ENCODE measurements at places on chromosomes 2 and 18.

- no peak for DNase-seq
These were observed 27.5 kb upstream of the C18orf32 start for GRCh38 chr18:49514577-49514976.

DNA sequence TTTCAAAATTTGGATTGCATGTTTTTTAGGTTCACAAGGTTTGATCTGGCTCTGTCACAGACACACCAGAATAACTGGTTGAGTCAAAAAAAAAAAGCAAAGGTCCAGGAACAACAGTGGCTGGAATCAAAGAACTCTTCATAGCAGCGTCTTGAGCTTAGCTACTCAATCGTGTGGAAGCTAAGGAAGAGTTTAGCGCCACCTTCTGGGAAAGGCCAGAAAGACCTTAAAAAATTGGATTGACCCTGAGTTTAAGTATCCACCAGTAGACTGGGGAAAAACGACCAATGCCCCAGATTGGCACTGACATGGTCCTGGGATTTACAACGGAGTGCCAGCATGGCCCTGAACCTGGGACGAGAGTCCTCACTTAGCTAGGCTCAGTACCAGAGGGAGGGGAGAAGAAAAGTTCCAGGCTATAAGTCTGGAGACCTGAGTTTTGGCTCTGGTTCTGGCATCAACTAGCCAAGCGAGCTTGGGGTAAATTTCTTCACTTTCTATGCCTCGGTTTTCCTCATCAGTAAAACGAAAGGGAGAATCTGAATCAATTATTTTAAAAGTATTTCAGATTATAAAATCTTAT is 71.1 kb upstream of the TFCP2L1 start:
- DNase-seq = no peak

DNA sequence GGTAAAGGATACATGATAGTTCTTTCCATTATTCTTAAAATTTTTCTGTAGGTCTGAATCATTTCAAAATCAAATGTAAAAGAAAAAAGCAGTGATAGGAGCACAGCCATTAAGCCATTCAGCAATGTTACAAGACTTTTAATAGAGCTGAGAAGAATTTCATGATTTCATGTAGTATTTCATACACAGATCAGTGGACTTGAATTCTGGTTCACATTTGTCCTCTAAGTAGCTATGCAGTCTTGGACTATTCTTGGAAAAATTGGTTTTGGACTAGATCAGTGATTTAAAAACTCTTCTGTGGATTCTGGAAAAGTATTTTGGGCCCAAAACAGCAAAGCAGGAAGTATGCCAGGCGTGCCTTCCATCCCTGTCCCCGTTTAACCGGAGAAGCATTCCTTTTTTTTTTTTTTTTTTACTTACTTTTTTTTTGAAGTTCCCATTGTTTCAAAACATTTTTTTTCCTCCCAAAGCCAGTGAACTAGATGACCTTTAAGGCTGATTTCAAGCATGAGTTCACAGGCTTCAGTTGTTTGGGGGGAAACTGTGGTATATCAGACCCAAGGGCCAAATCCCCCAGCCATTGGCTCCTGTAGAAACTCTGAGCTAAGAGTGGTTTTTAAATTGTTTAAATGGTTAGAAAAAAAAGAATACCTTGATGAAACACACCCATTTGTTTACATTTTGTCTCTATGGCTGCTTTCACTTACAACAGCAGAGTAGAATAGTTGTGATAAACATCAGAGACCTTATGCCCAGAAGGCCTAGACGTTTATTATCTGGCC is 17.5 kb upstream of the POLI start:
- no peak for DNase-seq

GRCh38 chr18:35361570-35362321 is 15.4 kb downstream of the ZNF396 start:
- no peak for DNase-seq

- no peak for DNase-seq
These were observed 257.3 kb downstream of the GLI2 start for GRCh38 chr2:120992791-120993555.

GRCh38 chr2:78701546-78701945 is 324.0 kb upstream of the REG3G start:
- no peak for DNase-seq

GRCh38 chr2:50535256-50535655 is 496.7 kb downstream of the NRXN1 start:
- DNase-seq = no peak

- DNase-seq = no peak
These were observed 407.6 kb downstream of the TGIF1 start for GRCh38 chr18:3857544-3857943.

- no peak for DNase-seq
These were observed 51.8 kb downstream of the BIN1 start for GRCh38 chr2:127054996-127055785.

DNA sequence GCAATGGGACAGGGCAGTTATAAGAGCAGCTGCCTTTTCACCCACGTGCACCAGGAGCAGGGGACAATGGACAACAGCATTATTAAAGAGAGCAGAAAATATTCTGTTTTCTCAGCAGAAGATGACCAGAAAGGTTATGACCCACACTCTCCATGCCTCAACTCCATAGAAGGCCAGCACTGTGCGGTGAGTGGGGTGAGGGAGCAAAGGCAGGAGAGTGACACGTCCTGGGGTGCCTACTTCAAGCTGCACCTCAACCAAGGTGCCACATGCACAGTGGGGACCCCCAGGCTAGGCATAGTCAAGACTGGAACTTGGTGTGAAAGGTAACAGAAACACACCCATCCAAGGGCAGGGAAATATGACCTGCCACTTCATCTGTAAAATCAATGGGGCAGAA is 50.4 kb downstream of the POLR1A start:
- DNase-seq = no peak

GRCh38 chr18:3148930-3149535 is 70.7 kb downstream of the MYOM1 start:
- DNase-seq = no peak

DNA sequence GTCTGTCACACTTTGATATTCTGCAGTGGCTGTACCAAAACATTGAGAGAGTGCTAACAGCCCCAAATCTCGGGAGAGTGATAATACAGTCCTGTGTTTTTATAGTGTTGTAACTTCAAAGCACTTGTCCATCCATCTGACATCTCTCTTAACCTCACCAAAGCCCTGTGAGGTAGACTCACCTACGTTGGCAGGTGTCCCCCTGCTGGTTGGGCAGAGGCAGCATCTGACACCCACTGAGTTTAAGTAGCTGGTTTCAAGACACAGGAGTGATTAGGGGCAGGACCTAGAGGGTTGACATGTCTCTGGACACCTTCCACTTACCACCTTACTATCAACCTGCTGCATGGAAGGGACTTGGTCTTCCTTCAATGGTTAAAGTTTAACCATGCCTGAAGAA is 22.9 kb downstream of the COLEC12 start:
- no peak for DNase-seq

DNA sequence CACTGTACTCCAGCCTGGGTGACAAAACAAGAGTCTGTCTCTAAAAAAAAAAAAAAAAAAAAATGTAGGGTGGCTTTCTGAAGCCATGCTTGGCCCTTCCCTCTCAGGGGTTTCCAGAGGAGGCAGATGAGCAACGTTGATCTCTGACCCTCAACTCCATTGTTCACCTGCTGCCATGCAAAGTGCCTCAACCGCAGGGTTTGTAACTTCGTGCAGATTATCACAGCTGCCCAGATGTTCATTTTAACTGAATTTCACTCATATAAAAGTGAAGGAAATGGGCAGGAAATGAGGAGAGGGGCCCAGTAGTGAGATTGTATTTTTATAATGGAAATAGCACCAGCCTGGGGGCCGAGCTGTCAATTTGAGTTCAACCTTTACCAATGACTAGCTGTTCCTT is 14.9 kb upstream of the B3GNT2 start:
- DNase-seq = no peak

- DNase-seq = no peak
These were observed 12.1 kb downstream of the SERTAD2 start for GRCh38 chr2:64641599-64641998.

DNA sequence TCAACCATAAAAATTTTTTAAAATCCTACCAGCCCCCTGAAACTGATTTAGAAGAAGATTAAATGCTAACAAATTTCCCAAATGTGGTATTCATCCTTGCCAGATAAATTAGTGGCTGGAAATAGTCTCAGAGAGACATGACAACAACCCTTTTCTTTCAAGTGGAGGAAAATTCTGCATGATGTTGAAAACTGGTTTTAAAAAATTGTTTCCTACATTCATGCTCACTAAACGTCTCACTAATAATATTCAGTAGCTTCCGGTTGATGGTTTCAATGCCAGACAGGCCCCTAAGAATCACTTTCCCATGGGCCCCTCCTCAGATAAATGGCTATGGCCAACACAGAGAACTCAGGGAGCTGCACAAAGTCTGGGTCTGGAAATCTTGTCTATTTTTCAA is 43.2 kb downstream of the NCKAP5 start:
- DNase-seq = no peak

GRCh38 chr2:150228936-150229335 is 258.5 kb downstream of the RND3 start:
- DNase-seq = no peak

DNA sequence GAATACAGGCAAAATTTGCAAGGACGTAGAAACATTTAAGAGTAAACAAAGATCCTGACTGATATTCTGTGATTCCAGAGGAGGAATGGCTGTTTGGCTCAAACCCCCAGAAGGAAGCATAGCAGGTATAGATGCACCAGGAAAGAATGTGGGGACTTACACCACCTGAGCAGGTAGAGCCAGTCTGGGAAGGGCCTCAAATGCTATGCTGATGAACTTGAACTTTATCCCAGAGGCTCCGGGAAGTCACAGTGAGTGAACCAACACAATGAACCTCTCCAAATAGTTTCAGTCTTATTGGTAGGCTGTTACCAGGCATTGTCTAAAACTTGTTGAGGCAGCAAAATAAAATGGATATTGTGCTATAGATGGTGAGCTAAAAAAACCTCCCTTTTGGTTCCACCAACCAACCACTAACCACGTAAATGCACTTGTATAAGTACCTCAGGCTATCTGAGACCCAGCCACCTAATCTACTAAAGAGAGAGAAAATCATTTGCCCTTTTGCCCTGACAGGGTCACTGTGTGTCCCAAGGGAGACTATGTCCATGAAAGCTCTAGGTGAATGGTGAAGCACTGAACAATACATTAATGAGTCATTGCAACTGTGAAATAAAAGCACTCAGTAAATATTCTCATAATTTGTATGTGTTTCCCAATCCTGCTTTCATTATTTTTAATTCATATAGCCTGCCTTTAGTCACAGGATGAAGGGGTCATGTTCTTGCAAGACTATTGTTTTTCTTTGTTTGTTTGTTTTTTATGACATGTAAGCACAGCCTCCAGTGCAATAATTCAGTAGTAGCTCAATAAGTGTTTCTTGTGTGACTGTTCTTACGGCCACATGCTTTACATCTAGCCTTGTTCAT is 911.6 kb downstream of the EPHA4 start:
- no peak for DNase-seq

- no peak for DNase-seq
These were observed 94.0 kb upstream of the OTX1 start for GRCh38 chr2:62956651-62957050.

DNA sequence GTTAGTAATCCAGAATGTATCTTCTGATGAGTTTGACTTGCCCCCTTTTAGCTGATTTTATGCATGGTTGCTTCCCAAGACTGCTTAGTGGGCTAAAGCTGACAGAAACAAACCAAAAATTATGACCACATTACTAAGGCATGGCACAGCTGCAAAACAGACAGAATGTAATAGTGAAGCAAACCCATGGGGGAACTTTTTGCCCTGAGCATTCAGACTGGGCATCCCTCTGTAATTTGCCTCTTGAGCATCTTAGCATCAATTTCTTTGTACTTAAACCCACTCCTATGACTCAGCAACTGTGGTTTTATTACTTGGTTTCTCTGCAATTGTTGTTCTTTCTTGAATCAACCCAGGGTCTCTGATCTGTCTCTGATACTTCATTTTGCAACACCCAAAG is 487.3 kb upstream of the DCC start:
- no peak for DNase-seq

- DNase-seq = no peak
These were observed 89.3 kb downstream of the ADD2 start for GRCh38 chr2:70678576-70679143.

- no peak for DNase-seq
These were observed 86.4 kb downstream of the XRCC5 start for GRCh38 chr2:216195565-216196029.

GRCh38 chr2:231590614-231591013 is 2.0 kb upstream of the TEX44 start:
- no peak for DNase-seq

- no peak for DNase-seq
These were observed 362.3 kb downstream of the FIGN start for GRCh38 chr2:163373496-163373895.

GRCh38 chr2:43035922-43036321 is 190.5 kb downstream of the ZFP36L2 start:
- no peak for DNase-seq

DNA sequence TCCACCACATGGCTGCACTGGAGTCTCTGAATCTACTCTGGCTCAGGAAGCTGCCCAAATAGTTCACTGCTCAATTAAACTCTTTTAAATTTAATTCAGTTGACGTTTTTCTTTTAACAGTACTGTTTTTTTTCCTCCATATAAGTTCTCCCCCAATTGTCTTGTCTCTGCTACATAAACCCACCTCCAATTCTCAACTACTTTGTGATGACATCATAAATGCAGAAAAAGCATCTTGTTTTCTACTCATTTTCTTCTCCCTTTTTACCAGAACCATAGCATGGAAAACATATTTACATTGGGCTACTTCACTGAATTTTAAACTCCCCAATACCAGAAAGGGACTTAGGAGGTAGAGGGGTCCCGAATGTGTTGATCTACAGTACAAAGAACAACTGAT is 270.4 kb downstream of the GPD2 start:
- no peak for DNase-seq

- DNase-seq = no peak
These were observed 7.0 kb upstream of the HS6ST1 start for GRCh38 chr2:128325611-128326181.

DNA sequence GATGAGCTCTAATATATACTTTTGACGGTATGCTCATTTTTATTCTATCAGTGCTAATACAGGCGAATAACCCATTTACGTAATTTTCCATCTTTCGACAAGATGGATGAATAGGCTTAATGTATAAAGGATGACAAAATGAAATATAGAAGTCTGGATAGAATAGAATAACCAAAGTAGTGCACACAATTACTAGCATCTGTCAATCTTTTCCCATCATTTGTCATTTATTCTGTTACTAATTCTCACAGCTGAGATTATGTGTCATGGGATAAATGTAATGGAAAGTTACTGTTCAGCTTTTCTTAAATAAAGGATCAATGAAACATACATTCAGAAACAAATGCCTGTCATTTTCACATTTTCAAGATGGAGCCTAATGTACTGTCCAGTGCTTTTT is 548.6 kb downstream of the LRRTM4 start:
- DNase-seq = no peak

GRCh38 chr2:159157361-159158209 is 128.9 kb downstream of the WDSUB1 start:
- no peak for DNase-seq

Measured in activated CD8-positive, alpha-beta memory T cell treated with anti-CD3 and anti-CD28 coated beads for 1 hour (primary cell).